ENCODE measurements at places on chromosomes 16 and 17.

DNA sequence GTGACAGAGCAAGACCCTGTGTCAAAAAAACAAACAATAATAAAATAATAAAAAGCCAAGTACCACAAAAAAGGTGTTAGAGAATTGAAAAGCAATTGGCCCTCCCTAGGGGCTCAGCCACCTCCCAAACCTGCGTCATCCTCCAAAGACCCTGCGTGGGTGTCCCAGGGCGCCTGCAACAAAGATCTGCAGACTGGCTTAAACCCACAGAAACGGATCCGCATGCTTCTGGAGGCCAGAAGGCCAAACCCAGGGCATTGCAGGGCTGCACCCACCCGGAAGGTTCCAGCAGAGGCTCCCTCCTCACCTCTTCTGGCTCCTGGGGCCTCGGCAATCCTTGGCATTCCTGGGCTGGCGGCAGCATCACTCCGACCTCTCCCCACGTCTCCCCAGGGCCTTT is 1.5 kb downstream of the ENPP7 start:
- no peak for DNase-seq

DNA sequence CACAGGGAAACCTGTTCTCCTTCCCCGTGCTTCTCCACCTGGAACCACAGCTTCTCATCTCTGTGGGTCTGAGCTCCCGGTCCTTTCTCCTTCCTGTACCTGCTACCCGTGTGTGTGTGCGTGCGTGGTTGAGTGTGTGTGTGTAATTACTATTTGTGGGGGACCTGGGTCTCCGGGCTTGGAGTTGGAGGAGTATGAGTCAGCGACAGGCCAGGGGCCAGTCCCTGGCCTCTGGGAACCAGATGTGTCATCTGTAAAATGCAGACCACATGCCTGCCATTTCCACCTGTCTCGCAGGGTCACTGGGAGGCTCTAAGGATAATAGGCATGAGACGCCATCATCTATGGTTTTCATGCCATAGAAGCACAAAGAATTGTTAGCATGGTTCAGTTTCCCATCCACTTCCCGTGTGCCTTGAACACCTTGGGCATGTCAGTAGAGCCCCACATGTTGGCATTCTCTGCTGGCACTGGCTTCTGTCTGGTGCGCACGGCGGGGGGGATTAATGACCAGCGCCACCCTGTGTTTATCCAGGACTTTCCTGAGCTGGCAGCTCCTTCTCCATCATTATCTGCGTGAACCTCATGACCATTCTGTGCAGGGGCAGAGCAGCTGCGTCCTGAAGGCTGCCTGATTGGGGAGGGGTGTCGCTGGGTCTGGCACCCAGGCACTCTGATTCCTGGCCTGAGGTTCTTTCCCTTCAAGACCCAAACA is 1.5 kb downstream of the ZNF205 start:
- DNase-seq, result no peak

GRCh38 chr16:77330332-77331042 is 104.3 kb downstream of the ADAMTS18 start:
- no peak for DNase-seq

GRCh38 chr17:2610195-2611175 is 17.0 kb downstream of the PAFAH1B1 start:
- no peak for DNase-seq

- no peak for DNase-seq
Measured at GRCh38 chr17:80476877-80477646, 655 bp upstream of the NPTX1 start.

- DNase-seq, result no peak
Measured at GRCh38 chr17:83010206-83011200, 68.9 kb upstream of the METRNL start.

DNA sequence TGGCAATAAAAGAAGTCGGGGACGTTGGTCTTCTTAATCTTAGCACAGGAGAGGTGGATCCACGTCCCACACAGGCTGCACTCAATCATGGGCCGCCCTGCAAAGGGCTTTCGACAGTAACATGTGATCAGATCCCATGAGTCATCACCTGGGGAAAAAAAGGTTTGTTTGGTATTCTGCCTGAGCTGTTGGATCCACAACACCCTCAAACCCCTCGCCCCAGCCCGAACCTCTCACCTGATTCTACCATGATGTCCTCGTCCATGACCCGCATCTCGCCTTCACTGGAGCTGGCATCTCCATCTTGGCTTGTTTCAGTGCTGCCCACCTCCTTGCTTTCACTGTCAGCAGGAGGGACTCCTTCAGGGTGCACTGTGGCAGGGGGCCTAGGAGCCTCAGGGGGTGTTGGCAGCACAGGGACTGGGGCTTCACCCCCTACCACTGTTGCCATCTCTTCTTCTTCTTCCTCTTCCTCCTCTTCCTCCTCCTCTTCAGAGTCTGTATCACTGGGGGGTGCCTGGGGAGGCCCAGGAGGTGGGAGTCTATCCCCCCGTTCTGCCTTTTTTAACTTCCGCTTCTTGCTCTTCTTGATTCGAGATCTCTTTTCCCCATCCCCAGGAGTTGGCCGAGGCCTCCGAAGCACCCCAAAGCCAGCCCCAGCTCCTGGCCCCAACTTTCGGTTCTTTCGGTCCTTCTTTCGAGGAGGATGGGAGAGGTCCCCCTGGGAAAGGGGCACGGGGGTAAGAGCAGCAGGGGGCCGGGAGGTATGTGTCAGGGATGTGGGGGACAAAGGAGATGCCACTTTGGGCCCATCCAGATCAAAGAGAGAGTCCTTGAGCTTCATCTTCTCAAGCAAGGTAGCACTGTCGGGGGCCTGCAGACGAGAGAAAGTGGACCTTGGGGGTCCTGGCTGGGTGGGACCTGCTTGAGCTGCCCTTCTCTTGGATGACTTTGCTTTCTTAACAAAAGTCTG is 1.7 kb upstream of the DVL2 start:
- DNase-seq, result no peak

GRCh38 chr17:34511265-34511664 is 68.1 kb upstream of the TMEM132E start:
- no peak for DNase-seq

DNA sequence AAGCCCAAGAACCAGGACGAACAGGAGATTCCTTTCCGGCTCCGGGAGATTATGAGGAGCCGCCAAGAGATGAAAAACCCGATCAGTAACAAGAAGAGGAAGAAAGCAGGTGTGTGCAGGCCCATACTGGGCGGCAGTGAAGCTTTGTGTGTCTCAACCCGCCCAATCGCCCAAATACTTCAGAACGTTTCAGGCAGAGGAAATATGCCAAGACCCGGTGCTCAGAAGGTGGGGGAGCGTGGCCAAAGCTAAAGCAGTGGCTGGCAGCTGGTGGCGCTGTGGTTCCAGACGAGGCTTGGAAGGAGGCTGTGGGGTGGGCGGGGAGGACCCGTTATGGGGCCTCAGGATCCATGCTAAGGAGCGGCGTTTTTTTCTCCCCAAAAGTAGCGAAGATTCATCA is 1.2 kb downstream of the CCDC137 start:
- DNase-seq, result no peak

DNA sequence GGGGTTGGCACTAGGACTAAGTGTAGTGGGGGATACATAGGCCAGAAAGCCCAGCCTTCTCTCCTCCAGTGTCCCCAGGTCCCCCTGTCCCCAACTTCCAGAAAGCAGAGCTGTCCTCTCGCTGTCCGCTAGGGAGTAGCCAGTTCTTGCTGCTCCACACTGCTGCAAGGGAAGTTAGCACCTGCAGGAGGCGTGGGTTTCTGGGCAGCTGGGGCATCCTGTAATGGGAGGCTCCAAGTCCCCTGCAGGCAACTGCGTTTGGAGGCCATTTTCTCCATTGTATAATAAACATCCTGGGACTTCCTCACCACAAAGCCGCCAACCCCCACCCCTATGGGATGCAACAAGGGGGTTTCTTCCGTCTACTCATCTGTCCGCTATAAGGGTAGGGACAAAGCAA is 1.7 kb downstream of the RPRML start:
- DNase-seq, result no peak

- no peak for DNase-seq
Measured at GRCh38 chr17:28711723-28712031, at the start of gene PROCA1. PROCA1 (minus strand) TSS chr17:28711888; CDS start chr17:28711660, 228 bp downstream.

GRCh38 chr17:5431949-5432556 is 6.9 kb downstream of the C1QBP start:
- DNase-seq, result no peak

GRCh38 chr17:70938336-70938735 is 769.0 kb downstream of the KCNJ2 start:
- no peak for DNase-seq

DNA sequence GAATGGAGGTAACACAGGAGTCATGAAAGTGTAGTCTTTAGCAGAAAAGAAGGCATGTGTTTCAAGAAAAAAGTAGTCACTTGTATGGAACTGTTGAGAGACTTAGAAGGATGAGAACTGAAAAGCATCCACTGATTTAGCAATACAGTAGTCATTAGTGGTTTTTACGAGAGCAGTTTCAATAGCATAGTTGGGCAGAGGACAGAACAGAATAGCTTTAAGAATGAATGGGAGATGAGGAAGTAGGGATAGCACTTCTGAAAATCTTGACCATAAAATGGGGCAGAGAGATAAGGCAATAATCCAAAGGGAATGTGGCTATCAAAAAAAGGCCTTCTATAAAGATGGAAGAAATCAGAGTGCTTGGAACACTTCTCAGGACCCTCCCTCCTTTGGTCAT is 64.8 kb upstream of the C17orf78 start:
- DNase-seq, result no peak

DNA sequence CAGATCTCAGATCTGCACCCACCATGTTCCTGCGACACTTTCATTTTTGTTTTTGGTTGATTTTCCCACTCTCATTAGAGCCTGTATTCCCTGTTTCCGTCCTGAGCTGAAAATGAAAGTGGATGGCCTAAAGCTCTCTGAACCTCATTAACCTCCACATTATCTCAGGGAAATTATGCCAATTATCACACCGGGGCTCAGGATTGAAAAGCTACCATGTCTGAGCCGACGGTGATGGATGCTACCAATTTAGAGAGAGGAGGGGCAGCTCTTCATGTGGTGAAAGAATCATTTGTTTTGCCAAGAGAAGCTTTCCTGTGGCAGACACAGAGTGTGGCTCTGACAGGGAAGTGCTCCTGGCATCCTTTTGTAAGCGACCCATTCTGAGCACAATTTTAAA is 410.4 kb upstream of the CDH11 start:
- DNase-seq, result no peak

GRCh38 chr16:80938004-80938878 is 68.4 kb downstream of the CMC2 start:
- no peak for DNase-seq

- no peak for DNase-seq
Measured at GRCh38 chr17:8503368-8503767, 67.7 kb downstream of the NDEL1 start.

DNA sequence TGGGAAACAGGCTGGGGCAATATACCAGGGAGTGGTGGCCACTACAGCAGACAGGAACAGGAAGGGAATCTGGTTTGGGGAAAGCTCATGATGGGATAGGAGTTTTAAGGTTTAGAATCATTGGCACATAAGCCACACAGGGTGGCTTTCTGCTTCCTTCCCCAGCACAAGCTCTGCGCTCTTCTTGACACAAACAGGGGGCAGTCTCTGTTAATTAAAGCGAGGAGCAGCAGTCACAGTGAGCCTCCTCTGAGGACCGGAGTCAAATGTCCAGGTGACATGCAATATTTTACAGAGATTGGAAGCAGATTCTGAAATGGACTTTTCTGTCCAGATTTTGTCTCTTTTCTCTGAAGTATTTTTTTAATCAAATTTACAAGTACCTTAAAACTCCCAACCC is 2.8 kb upstream of the SHISA9 start:
- DNase-seq, result peak; percentile 38

DNA sequence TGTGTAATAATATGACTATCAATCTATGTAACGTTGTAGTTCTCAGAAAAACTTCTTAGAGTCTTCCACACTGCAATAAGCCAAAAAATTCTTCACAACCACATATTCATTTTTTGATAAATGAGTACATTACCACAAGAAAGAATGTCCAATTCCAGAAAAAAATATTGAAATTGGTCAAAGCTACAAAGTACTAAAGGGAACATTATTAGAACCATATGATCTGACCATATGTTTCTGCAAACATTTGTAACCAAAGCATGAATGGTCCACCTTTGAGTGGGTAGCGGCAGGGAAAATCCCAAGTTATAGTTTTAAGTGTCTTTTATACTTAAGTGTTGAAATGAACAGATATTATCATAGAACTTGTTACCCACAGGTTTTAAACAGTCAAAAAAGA is 71.7 kb upstream of the NACA2 start:
- no peak for DNase-seq

DNA sequence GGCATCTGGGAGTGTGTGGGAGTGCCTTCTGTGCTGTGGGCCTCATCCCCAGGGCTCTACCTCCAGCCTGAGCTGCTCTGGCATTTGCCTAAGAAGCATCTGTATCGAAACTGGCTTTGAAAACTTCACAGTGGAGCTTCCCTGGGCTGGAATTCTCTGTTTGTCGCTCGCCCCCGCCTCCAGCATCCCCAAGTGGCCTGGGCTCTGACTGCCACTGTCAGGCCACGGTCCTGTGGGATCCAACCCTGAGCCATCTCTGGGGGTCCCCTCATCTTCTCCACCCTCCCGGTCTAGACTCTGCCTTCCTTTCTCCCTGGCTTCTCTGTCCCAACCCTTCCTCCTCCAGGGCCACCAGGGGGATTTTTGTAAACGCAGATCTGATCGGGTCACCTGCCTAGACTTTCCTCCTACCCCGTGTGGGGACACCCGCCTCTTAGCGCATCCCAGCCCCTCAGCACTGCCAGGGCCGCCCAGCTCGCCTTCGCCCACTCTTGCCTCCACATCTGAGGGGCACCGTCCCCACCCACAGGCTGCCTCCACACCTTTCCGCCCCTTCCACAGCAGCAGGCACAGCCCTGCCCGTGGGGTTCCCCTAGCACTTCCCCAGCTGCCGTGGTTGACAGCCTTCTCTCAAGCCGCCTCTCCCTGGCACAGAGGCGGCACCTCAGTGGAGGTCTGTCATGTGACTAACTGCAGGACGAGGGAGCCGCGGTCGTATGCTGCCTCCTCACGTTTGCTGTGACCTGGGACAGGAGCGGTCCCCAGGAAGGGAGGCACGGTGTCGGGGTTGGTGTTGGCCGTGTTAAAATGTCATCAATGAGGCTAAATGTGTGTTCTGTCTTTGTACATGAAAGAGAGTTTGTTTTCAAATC is 12.0 kb downstream of the TBC1D24 start:
- no peak for DNase-seq
